Activated CD4-positive, CD25-positive, alpha-beta regulatory T cell treated with anti-CD3 and anti-CD28 coated beads, Interleukin-2, amount 50 U/mL, for 24 hours (primary cell): ENCODE measurements at places on chromosomes 16 and 17.

DNA sequence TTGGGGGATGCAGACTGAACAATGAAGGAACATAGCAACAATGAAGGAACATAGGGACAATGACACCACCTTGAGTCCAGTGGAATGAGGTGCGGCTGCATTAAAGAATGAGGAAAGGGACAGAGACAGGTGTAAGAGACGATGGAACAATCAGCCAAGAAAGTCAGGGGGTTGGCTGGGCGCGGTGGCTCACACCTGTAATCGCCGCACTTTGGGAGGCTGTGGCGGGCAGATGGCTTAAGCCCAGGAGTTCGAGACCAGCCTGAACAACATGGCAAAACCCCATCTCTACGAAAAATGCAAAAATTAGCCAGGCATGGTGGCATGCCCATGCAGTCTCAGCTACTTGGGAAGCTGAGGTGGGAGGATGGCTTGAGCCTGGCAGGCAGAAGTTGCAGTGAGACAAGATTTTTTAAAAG lies 13.6 kb upstream of the CBFB start:
- no peak for ATAC-seq

- no peak for ATAC-seq
These were observed 47.8 kb downstream of the PITPNM3 start for GRCh38 chr17:6508519-6509030.

DNA sequence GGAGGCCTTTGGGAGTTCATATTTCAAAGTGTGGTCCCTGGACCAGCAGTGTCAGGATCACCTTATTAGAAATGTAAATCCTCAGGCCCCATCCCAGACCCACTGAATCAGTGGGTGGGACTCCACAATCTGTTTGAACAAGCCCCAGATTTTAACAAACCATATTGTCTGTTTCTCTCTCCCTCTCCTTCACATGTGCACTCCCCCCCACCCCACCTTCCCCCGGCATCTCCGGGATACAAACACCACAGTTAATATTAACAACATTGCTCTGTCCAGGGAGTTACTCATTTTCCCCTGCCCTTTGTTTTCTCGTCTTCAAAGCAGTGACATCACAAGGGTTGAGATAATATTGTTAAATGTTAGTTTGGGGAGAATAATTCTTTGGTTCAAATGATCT lies 127.3 kb downstream of the KATNIP start:
- no peak for ATAC-seq

GRCh38 chr17:60545465-60546191 lies 19.6 kb upstream of the APPBP2 start:
- ATAC-seq: no peak

GRCh38 chr16:66705790-66706505 lies 9.4 kb upstream of the CMTM4 start:
- no peak for ATAC-seq

- ATAC-seq: no peak
These were observed 6.9 kb upstream of the WDR59 start for GRCh38 chr16:74991593-74992403.

DNA sequence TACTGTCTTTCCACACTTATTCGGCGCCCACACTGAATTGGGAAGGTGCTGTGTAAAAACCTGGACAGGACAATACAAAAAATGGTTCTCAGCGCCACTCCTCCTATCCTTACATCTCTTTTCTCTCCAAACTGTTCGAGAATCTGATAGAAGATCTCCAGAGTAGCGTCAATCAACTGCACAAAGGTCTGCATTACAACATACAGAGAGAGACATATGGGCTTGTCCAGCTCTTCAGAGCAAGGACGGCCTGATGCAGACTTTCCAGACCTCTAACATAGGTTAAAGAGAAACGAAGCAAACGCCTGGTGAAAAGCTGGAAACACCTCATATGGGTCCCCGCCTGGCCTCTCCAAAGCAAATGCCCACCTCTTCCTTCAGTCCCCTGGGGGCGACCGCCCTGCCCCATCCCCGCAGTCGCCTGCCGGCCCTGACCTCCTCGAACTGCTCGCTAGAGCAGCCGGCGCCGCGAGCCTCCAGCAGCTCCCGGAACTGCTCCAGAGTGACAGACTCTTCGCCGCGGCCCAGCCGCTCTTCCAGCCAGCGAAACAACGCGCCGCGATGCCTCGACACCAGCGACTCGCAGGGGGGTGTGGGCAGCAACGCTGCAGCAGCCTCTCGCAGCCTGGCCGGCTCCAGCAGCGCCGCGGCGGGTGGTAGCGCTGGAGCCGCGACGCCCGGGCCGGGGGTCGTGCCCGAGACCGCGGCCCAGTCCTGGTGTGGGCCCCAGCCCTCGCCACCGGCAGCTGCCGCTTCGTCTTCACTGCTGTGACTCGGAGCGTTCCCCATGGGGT lies 526 bp downstream of the ZZEF1 start:
- peak; percentile 0 for ATAC-seq
